ENCODE measurements at places on chromosomes 11 and 22.

GRCh38 chr11:719214-720016 lies 13.4 kb downstream of the EPS8L2 start:
- no peak for DNase-seq

GRCh38 chr11:94028436-94028835 lies 7.3 kb downstream of the HEPHL1 start:
- DNase-seq: peak; percentile 46

DNA sequence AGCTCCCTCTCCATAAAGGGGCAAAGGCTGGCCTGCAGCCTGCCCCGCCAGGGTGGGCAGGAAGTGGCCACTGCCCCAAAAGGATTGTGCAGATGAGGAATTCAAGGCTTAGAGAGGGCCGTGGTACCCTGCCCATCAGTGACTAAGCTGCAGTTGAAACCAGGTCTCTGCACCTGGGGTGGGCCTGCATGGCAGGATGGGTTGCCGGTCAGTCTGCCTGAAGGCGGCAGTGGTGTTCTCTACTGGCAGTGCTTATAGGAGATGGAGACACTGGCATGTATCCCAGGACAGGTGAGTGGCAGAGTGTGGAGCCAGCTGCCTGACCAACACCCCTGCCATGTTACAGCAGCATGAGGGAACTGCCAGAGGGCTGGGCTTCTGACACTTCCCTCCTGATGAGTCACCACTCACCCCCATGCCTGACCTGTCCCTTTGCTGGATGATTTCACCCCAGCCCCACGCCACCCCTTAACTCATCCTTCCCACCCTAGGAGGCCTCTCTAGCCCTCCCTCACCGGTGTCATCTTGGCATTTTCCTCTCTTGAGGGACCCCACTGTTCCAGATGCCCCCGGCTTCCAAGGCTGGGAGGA lies 70.2 kb upstream of the LMO1 start:
- peak; percentile 29 for DNase-seq

DNA sequence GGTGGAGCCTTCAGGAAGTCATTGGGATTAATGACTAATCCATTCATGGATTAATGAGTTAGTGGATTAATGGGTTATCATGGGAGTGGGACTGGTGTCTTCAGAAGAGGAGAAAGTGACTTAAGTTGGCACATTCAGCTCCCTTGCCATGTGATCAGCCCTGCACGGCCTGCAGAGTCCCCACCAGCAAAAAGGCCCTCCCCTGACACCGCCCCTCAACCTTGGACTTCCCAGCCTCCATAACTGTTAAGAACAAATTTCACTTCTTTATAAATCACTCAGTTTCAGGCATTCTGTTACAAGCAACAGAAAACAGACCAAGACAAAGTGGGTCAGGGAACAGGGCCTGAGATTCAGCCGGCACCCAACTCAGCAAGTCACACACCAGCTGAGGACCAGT lies 85.3 kb downstream of the MICAL3 start:
- no peak for DNase-seq

DNA sequence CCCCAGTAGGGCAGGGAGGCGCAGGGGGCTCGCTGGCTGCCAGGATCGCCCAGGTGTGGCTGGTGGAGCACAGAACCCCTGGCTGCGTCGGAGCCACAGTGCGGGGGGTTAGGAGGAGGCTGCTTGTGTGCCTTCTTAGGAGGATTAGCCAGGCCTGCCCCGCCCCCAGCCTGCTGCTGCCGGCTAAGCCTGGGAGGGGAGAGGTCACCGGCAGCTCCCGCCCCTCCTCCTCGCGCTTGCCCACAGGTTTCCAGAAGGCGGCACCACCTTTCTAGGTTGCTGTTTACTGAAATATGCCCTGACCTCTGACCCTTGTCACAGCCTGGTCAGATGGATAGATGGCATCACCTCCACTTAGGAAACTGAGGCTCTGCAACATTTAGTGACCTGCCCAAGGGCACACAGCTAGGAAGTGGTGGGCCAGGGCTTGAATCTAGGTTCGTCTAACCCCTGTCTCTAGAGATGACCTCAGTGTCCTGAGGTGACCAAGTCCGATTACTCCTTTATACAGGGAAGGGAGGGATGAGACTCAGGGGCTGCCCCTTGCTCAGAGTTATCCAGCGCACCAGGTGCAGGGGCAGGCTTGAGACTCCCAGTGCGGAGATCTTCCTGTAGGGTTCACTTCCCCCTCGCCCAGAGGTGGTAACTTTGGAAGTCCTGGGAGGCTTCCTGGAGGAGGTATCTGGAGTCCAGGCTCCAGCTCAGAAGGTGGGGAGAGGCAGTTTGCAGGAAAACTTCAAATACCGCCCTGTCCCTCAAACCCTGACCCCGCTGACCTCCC lies 44.0 kb downstream of the MYO7A start:
- no peak for DNase-seq

- DNase-seq: peak; percentile 86
Observed at GRCh38 chr11:2419638-2420501, 19.3 kb downstream of the TSSC4 start.

- DNase-seq: no peak
Observed at GRCh38 chr11:125535585-125535984, 33.7 kb upstream of the EI24 start.

DNA sequence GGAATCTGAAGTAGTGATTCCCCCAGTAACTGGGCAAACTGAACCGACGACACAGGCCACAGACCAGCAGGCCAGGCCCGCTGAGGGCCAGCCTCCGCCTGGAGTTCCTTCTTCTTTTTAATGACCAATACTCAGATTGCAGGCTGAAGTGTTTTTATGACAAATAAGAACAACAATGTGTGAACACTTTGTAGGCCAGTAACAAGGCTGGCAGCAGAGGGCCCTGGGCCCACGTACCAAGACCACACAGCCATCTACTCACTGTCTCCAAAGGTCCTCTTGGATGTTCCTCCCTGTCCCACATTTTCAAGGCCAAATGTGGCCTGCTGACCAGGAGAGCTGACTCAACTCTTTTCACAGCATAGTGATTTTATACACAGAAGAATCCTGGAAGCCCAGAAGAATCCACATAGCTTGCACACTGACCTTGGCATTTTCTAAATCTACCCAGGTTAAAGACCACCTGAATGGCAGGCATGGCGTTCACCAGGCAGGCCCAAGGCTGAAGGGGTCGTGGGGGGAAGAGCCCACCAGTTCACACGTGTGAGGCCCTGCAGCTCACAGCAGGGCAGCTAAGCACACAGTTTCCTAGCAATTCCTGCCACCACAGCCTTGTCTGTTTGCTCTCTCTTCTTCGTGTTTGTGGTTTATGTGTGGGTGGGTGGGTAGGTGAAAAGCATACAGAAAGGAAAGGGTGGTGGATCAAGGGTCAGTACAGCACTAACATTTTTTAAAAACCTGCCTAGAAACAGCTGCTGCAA lies 13.3 kb downstream of the SMCO4 start:
- peak; percentile 22 for DNase-seq

DNA sequence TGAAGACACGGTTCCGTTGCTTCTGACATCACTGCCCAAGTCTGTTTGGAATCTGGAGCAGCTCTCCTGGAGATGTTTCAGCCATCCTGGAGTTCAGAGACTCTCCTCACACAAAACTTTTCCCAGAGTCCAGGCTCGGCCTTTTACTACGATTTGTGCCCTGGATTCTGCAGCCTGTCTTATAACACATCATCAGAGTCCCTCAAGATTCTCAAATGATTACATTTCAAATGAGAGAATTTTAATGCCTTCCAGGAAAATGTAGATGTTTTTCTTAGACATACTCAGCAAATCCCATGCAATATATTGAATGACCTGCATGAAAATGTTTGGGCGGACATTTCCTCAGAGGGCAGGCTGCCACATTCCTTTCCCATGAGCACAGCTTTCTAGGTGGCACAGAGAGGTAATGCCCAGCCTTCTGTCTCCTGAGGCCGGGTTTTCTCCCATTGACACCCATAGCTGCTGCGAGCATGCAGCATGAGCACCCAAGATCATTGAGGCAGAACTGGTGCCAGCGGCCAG lies 129.1 kb downstream of the SNX19 start:
- DNase-seq: peak; percentile 85

GRCh38 chr11:131598305-131598704 lies 227.9 kb downstream of the NTM start:
- peak; percentile 31 for DNase-seq

- no peak for DNase-seq
Observed at GRCh38 chr11:22559416-22559815, 66.2 kb downstream of the FANCF start.

Data from astrocyte of the hippocampus (primary cell).